ENCODE measurements at places on chromosomes 16 and 17. TPM values are rescaled to one million over a fixed set of nuclear protein-coding genes. Genes with fewer than 3 reads are reported as not detected.

Gene IRX3
- total RNA-seq, result not detected

Gene KREMEN2
- not detected for total RNA-seq

Gene DHRS13
- total RNA-seq, result 32.6 TPM

- DNase-seq, result no peak
These were observed 9.3 kb upstream of the SLC16A5 start for GRCh38 chr17:75078284-75079022.

GRCh38 chr17:48523010-48523409 lies 7.8 kb downstream of the HOXB1 start:
- DNase-seq, result no peak

- DNase-seq, result no peak
These were observed 24.1 kb downstream of the SERPINF1 start for GRCh38 chr17:1785930-1786329.

Gene KLHL10
- not detected for total RNA-seq

- no peak for DNase-seq
These were observed 31.4 kb downstream of the CACNG4 start for GRCh38 chr17:66995944-66996343.

DNA sequence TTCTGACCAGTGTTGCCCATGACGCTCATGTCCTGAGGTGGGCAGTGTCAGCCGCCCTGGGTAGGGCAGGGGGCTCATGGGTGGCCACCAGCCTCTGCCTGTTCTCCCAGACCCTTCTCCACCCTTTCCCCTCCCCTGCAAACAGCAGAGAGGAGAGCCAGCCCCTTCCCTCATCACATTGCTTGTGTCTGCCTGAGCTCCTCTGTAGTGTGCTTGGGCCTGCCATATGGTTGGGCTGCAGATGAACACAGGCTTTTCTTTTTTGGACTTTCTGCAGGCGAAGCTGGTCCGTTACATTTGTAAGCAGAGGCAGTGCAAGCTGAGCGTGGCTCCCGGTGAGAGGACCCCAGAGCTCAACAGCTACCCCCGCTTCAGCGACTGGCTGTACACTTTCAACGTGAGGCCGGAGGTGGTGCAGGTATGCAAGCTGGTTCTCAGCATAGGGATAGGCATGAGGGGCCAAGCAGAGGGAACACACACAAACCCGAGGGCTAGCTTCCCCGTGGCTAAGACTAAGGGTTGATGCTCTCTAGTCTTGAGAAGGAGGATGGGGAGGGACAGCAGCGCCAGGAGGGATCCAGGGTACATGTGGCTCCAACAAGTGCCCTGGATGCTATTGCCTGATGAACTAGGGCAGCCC lies 80.6 kb upstream of the LGALS9 start:
- DNase-seq, result no peak

DNA sequence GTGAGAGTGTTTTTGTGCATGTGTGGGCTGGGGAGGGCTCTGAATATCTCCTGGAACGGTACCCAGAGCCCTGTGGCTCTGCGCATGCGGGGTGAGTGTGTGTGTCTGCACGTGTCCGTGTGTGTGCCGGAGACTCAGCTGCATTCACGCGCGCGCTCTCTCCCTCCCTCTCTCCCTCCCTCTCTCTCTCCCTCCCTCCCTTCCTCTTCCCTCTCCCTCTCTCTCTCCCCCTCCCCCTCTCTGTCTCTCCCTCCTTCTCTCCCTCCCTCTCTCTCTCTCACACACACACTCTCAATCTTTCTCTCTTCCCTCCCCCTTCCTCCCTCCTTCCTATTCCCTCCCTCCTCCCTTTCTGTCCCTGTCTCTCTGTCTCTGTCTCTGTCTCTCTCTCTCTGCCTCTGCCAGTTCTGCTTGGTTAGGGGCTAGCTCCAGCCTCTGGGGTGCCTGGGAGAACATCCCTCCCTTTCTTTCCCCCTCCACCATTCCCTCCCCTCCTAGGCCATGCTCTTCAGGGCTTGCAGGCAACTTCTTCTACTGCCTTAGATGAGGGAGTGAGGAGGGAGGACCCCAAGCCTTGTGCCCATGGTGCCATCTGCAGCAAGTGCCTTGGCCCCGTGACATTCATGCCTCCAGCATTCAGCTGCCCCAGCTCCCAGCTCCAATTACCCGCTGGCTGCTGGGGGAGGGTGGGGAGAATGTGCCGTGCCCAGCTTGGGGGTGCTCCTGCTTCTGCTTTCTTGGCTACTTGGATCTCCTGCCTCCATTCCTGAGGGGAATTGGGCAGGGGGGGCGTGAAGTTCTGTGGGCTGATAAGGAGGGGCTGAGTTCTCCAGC lies 6.4 kb downstream of the THRA start:
- peak; percentile 66 for DNase-seq

Gene HS3ST6
- total RNA-seq, result not detected

- DNase-seq, result peak; percentile 3
These were observed 374.0 kb upstream of the ASIC2 start for GRCh38 chr17:33667052-33667509.

Gene CWC25
- total RNA-seq, result 31.3 TPM

- no peak for DNase-seq
These were observed 26.5 kb upstream of the ZFHX3 start for GRCh38 chr16:73074382-73074781.

DNA sequence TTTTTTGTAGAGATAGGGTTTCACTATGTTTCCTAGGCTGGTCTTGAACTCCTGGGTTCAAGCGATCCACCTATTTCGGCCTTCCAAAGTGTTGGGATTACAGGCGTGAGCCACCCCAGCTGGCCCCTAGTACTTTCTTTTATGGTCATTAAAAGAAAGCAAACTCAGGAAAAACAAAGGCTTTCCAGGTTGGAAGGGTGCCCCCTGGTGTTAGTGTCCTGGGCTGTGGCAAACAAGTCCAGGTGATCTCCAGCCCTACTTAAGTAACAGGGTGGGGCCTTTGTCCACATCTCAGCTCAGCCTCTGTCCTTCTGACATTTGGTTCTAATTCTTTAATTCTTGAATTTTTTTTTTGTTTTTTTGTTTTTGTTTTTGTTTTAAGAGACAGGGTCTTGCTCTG lies 6.9 kb downstream of the IGFBP4 start:
- DNase-seq, result no peak

Gene HOXB9
- 2.0 TPM for total RNA-seq

Gene BCL6B
- 0.59 TPM for total RNA-seq

Gene CNTNAP1
- total RNA-seq, result 1.2 TPM

GRCh38 chr16:19245326-19245925 lies 40.1 kb upstream of the CLEC19A start:
- DNase-seq, result no peak

Gene SRCIN1
- total RNA-seq, result 0.04 TPM

Gene TNFRSF13B
- total RNA-seq, result not detected

DNA sequence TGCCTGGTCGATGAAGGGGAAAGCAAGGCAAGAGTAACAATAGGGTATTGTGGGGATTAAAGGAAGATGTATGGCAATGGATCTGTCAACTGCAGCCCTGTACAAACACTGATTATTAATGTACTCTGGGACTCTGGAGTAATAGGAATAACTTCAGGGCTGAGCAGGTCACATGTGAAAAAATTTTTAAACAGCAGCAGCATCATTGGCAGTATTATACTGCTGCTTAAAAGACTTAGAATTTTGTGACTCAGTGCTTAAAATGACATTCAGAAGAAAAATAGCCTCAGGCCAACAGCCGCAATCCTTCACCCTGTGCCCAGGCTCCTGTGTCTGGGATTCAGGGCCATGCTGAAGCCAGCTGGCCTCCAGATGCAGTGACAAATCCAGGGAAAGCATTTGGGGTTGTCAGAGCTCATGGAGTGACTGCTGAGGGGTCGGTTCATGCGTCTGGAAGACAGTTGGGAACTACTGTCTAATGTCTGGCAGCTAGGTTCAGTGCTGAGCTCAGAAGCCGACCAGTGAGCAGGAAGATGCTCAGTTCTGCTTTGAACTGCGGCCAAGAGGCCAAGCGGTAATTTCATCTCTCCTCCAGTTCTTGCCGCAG lies 22.2 kb downstream of the TEX2 start:
- DNase-seq, result no peak

DNA sequence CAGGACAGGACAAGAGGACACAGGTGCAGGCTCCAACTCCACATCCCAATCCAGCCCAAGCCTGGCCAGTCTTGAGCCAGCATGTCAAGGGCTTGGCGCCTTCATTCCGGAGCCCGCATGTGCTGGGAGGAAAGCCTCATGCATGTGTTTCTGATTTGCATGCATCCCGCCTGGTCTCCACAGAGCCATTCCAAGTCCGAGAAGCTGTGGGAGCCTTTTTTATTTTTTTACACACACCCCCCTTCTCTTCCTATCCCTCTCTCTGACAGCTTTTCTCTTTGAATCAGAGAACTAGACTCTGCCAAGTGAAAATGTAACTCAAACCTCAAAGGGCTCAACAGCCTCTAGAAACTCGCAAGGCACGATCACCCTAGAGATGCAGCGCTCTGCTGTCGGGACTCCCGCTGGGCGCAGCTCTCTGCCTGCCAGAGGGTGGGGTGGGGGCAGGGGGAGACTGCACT lies 45.1 kb downstream of the NOG start:
- DNase-seq, result no peak

Gene WNT3
- total RNA-seq, result not detected

Gene MT3
- total RNA-seq, result 0.94 TPM

DNA sequence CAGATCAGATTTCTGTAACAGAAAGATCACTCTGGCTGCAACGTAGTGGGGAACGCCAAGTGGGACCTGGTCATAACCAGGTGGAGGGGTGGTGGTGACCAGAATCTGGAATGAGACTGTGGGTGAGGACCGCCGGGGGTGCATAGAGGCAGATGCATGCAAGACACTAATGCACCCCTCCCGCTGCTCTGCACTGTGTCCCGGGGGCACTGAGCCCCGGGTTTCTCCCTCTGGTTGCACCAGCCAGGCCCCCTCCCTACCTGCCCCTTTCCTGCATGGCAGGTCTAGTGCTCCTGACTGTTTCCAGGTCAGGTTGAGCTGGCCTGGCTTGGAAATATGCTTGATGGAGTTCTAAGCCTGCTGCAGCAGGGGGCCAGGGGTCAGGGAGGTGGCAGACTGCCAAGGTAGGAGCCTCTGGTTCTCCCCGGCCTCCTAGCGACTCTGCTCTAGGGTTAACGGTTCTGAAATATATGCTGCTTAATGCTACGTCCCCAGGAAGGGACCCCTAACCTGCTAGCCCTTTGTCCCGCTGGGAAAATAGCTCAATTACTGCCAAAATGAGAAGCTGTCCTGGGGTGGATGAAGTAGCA lies 94.3 kb downstream of the SDK2 start:
- no peak for DNase-seq

Gene SDR42E1
- 11.9 TPM for total RNA-seq

DNA sequence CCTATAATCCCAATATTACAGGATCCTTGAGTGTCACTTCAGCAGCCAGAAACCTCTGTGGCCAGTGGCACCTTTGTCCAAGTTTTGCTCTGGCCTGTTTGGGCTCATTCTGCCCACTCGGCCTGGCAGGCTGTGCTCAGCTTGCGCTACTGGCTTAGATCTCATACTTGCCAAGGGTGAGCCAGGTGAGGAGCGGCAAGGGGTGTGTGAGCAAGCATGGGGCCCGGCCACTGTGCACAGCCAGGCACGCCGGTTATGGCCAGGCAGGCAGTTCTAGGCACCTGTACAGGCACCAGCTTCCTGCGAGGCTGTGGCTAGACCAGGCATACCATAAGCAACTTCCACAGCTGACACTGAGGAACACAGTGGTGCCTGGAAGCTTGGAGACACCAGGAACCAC lies 16.9 kb upstream of the USP22 start:
- no peak for DNase-seq

- DNase-seq, result peak; percentile 61
These were observed 167.5 kb downstream of the RAB11FIP4 start for GRCh38 chr17:31558748-31559583.

Gene ASGR1
- total RNA-seq, result 0.46 TPM

DNA sequence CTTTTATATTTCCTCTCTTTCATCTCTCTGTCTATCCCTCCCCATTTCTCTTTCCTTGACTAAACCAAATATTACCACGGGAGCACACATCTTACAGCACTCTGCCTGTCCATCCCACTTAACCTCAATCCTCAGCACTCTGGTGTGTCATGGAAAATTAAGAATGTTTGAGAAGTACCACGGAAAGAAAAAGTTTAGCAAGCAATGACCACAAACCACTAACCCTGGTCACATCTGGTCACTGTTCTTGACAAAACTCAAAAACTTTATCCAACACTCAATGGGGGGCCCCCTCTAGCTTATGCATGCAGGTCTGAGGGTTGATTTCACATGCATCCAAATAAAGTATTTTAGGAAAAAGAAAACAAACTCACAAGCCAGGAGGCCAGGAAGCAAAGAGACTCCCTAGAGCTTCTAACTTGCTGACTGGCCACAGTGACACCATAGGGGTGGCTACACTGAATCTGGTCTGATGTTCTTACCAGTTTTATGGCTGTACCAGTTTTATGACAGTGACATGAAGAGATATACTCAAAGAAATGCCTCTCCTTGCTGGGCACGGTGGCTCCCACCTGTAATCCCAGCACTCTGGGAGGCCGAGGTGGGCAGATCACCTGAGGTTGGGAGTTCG lies 229.2 kb downstream of the STX8 start:
- DNase-seq, result no peak

- DNase-seq, result no peak
These were observed 652 bp downstream of the PRAC2 start for GRCh38 chr17:48723423-48724250.

Gene UMOD
- not detected for total RNA-seq

Gene ZNF768
- 13.5 TPM for total RNA-seq

DNA sequence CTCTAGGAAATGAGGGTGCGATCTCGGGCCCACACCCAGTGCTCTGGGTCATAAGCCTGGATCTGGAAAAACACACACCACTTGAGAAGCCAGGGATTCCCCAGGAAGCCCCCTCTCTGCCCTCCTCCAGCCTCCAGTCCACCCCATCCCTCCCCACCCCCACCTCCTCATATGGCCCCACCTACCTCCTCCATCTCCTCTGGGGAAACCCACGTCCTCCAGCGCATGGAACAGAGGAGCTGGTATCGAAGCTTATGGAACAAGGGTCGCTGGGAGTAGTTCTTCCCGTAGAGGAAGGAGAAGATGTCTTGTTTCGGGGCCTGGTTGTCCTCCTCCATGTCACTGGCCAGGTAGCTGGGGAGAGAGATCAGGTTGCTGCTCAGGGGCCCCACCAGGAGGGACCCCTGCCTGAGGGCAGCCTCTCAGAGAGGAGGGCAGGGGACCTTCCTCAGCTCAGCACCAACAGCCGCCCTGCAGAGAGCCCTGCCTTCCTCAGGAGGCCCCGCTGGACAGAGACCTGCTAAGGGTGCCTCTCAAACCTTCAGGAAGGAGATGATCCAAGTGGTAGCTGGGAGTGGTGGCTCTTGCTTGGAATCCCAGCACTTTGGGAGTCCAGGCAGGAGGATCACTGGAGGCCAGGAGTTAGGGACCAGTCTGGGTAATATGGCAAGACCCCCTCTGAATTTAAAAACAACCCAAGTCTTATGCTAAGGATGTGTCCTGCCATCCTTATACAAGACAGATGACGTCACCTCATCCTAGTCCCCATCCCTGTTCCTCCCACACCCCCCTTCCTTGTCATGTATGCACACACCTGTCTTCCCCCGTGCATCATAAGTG lies 5.0 kb downstream of the SPDYE4 start:
- DNase-seq, result no peak

All from CD8-positive, alpha-beta memory T cell (primary cell).